Inflammatory macrophage treated with lipopolysaccharide for 1 hour (primary cell): ENCODE measurements at places on chromosomes 11 and 22.

DNA sequence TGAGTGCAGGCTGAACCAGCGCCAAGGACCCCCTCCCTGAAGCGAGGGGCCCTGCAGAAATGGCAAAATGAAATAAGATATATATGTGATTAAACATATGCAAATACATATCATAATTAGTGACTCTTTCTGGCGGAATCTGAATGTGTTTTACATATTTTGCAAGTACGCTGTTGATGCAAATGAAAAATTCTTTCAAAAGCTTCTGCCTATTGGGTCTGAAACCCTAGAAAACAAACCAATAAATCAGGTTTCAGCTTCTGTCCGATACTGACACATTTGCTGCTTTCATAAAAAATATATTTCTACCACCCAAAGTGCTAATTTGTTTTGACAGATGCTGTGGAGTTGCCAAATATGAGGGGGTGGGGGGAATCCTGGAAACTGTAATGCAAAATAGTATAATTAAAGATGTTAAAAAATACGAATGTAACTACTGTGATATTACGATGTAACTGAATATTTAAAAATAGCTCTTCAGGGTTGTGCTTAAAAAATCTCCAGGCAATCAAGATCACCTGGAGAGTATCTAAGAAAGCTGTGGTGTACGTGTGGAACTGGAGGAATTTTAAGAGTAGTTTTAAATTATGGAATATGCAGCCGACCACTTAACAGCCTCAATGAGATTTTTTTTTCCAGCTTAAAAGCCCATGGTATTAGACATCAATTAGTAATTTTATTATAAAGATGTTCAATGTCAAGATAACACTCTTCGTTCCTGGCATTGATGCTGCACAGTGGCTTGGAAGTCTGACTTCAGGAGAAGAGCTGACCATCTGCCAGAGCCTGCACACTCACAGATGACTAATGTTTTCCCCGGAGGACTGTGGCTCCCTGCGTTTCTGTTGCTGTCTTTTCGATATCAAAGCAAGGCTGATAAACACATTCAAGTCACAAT lies 122.2 kb upstream of the RCN1 start:
- DNase-seq, result no peak

DNA sequence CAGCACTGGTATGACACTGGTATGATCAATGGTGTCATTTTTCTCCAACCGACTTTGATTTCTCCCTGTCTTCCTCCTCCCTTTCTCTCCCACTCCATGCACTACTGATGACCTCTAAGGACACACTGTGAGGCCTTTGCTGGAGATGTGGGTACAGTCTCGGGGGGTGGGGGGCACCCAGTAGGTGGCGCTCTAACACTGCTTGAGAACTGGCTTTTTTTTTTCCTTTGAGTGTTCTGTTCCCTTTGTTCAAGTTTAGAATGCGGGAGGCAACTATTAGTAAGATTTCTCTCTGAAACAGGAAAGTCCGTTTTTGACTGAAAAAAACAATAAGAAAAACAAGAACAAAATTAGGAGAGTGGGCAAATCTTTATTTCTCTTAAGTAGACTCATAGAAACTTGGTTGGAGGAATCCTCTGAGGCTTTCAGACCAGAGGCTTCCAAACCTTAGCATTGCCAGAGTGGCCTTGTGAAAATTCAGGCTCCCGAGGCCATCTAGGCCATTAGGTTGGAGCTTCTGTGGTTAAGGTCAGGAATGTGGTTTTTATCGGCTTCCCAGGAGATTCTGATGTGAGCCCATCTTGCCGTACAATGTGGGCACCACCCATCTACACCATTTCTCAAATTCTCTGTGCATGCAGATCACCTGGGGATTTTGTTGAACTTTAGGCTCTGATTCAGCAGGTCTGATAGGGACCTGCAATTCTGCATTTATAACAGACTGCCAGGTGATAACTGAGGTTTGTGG lies 43.2 kb downstream of the PANX1 start:
- peak; percentile 20 for DNase-seq

GRCh38 chr11:6321356-6321755 lies 1.1 kb upstream of the CAVIN3 start:
- no peak for DNase-seq

- DNase-seq, result no peak
These were observed 112.4 kb downstream of the KIRREL3 start for GRCh38 chr11:126888115-126888712.

DNA sequence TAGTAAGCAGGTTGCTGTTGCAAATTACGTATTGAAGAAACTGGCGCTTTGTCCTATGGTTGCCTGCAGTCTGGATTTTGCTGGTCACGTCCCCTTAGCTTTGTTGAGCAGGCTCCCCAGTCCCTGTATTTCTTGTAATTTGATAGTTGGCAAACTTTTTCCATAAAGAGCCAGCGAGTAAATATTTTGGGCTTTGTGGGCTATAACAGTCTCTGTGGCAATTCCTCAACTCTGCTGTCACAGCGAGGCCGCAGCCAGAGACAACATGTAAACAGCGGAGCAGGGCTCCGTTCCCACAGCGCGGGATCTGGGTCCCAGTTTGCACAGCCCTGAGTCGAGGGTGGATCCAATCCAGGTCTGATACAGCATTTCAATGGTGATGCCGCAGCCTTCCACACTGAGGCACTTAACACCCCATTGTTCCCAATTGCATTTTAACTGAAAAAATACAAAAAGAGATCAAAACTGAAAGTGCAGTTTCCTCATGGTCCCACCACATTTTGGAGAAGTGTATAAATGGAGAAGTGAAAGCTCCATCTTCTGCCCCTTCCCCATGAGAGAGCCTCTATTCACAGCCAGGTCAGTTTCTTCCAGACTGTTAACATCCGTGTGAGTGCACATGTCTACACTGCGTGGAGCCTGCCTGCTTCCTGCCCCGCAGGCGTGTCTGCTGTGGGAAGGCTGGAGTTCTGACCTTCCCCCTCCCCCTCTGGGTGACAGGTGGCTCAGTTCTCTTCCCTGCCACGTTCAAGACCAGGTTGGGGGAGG lies 89.1 kb downstream of the RPS6KA4 start:
- DNase-seq, result peak; percentile 80

DNA sequence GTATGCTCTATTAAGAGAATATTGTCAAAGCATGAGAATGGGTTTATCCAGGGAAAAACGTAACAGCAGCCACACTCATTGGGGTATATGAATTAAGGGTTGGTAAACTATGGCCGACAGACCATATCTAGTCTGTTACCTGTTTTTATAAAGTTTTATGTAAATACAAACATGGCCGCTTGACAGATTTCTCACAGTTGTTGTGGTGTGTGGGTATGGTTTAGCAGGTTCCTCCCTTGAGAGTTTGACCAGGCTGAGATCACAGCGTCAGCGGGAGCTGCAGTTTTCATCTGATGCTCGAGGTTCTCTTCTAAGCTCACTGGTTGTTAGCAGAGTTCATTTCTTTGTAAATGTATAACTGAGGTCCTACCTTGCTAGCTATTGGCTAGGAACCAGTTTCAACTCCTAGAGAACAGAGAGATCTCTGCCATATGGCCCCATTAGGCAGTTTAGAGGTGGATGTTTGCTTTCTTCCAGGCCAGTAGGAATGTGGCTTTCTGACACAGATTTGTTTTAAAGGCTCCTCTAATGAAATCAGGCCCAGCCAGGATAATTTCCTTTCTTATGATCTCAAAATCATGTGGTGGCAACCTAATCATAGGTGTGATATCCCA lies 45.5 kb upstream of the GRIK4 start:
- no peak for DNase-seq

GRCh38 chr22:30705710-30706651 lies 11.3 kb downstream of the OSBP2 start:
- DNase-seq, result no peak

- DNase-seq, result no peak
These were observed 217.6 kb downstream of the TTC28 start for GRCh38 chr22:28462041-28462440.
